ENCODE measurements at places on chromosomes 1 and 21.
A peak's percentile ranks its signal among the peaks of the same experiment; 100 is the strongest.

GRCh38 chr1:155012026-155012546 lies 9.5 kb downstream of the ZBTB7B start:
- no peak for DNase-seq

- no peak for DNase-seq
Observed at GRCh38 chr1:27643600-27644368, 8.8 kb upstream of the FGR start.

- no peak for DNase-seq
Observed at GRCh38 chr1:84749427-84749826, 59.2 kb upstream of the SSX2IP start.

DNA sequence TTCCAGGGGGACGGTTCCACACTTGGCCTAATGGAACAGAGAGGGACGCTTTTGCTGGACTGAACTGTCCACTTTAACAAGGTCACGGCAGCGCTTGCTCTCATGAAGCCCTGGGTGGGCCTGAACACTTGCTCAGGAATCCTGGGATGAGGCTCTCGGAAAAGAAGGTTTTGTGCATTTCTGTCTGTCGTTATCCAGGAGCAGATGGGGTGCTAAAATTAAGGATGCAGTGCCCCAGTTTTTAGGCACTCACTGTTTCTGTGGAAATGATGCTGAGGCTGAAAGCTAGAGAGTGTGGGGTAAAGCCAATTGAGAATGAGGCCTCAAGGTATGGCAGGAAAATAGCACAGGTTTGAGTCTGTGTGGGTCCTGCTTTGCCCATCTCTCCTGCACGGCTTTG lies 111.0 kb downstream of the DAB1 start:
- no peak for DNase-seq

DNA sequence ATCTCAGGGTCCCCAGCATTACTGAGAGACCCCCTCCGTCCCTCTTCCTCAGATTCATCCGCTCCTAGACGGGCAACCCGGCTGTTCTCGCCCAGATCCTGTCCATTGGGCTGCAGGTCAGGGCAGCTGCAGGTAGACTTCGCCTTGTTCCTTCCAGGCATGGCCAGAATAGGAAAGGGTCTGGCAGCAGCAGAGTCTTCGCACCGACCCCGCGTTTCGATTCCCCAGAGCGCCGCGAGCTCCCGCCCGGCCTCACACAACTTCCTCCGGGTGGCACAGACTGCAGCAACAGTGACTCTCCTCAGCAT lies 265 bp downstream of the NRDC start:
- no peak for DNase-seq

GRCh38 chr1:119768778-119769177 lies at the start of gene HMGCS2:
Gene HMGCS2, minus strand, starts transcription at chr1:119768905. Its CDS starts 61 bp downstream, at chr1:119768844.
- DNase-seq: no peak

DNA sequence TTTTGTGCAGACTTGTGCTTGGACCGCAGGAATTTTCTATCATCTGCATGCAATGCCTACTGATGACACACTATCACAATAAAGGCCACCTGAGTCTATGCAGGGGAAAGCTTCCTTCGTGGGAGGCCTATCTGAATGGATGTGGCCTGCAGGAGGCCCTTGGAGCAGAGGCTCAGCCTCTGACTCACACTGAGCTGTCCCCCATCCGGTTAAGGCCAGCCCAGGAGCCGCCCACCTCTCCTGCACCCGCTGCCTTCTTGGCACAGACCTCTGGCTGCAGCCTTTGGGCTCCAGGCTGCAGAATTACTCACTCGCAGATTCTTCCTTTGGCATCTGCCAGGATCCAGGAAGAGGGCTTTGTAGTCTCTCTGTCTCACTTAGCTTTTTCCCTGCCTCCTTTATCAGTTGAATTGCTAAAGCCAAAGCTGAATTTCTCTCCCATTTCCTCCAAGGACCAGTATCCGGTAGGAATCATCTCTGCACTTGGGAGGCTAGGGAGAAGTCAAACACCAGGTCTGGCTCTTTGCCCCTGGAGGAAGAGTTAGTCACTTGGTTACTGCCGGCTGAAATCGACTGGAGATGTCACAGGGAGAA lies 65.1 kb upstream of the JUN start:
- DNase-seq: peak; percentile 97

DNA sequence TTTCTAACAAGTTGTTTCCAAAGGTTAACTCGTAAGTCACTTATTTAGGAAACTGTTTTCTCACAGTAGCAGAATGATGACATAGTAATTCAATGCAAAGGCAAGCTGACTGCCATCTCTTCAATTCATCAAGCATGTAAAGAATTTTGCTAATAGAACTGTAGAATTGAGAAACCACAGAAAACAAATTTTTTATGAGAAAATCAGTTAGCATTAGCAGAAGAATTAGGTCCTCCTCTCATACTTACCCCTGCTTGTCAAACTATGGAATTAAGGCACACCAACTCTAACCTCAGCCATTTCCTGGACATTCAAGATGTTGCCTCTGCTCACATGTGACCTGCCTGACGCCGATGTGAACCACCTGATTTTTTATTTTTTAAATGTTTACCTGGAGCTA lies 115.2 kb downstream of the LRRC40 start:
- no peak for DNase-seq

DNA sequence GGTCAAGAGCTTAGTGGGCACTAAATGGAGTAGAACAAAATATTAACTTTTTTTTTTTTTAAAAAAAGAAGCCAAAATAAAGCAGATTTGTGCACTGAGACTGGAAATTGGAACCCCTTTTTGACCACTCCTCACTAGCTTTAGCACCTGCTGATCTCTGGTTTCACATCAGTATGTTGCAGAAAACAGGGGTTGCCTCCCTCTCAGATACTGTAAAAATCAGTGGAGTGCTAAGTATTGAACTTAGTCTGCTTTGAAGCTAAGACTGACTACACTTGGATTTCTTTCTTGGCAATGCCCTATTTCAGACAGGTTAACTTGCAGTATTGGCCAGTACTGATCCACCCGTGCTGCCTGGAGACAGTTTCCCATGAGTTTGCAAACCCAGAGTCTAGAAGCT lies 2.7 kb upstream of the KIAA0040 start:
- no peak for DNase-seq

DNA sequence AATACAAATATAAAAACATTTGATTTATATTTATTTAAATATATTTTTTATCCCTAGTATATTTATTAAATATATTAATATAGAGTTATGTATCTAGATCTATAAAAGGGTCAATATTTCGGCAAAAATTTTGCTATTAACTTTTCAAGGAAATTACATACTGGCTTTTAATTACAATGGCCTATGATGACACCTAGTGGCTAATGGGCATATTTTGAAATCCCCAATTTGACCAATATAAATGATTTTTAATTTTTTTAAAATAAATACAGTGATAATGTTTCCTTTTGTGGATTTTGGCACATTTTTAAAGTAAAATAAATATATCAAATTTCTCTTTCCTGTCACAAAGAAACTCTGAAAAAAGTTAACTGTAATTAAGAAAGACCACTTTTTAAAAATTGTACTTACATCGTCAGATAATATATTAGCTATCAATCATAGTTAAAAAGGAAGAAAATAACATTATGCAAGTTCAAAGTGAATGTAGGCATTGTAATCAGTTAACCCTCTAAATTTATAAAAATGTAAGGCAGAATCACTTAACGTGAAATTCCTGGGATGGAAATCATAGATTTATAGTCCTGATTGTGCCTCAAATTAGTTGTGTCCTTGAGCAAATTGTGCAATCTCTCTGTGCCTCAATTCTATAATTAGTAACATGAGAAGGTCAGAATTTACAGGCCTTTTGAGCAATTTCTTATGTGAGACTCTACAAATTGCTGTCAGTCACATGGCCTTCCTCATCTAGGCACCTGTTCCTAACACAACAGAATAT lies 25.6 kb upstream of the RGS13 start:
- no peak for DNase-seq

GRCh38 chr1:38173157-38173831 lies 126.7 kb upstream of the POU3F1 start:
- no peak for DNase-seq

- DNase-seq: no peak
Observed at GRCh38 chr1:199084293-199084692, 445.5 kb downstream of the PTPRC start.

DNA sequence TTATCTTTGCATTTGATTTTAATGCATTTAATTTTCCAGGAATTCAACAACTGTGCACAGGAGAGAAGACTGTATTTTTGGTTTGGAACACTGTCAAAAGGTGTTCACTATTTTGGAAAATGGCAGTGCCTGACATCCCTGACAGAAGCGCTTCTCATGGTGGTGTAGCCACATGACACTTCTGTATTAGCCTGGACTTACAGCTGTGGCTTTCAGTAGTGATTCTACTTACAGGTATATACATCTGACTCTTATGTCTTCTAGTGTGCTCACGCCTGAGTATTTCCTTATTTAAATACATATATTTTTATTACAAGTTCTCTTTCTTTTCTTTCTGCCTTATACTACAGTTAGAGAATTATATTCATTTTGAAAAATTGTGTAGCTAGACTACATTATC lies 52.3 kb upstream of the C8B start:
- no peak for DNase-seq

DNA sequence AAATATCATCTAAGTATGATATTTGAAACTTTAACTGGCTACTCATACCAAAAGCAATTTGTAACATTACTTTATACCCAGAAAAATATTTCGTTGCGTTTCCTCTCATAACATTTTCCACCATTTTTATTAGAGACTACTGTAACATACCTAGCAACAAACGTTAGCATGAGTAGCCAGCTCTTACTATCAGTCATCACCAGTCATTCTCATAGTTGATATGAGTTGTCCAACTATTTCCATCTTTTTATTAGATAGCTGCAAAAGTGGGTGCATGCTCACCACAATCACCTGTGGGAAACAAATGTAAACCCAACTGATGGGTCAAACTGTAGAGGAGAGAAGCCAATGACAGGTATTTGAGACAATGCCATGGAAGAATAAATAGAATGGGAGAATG lies 114.6 kb downstream of the AKT3 start:
- no peak for DNase-seq

DNA sequence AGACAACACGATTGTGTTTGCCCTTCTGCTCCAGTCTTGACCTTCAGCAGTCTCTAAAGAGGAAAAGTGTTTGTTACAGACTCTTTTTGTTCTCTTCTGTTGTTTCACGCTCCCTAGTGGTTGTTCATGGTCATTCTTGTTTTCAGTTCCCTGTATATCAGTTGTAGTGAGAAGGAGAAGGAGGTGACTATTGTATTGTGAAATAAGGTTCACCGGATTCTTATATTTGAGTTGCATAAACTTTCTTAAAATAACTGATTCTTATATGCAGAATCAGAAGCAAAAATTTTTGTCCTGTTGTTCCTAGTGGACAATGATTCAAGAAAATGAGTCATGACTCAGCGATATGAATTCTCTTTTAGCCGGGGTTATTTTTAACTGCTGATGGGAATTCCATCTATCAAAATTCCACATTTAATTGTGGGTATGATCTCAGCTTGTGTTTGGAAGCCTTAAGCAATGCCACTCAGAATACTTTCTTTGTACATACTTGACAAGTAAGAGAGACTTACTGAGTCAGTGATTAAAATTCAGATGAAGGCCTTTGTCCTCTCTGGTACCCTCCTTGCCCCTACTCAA lies 152.2 kb downstream of the CLEC20A start:
- DNase-seq: peak; percentile 55

GRCh38 chr21:43015906-43016540 lies 41.7 kb downstream of the PKNOX1 start:
- DNase-seq: no peak

DNA sequence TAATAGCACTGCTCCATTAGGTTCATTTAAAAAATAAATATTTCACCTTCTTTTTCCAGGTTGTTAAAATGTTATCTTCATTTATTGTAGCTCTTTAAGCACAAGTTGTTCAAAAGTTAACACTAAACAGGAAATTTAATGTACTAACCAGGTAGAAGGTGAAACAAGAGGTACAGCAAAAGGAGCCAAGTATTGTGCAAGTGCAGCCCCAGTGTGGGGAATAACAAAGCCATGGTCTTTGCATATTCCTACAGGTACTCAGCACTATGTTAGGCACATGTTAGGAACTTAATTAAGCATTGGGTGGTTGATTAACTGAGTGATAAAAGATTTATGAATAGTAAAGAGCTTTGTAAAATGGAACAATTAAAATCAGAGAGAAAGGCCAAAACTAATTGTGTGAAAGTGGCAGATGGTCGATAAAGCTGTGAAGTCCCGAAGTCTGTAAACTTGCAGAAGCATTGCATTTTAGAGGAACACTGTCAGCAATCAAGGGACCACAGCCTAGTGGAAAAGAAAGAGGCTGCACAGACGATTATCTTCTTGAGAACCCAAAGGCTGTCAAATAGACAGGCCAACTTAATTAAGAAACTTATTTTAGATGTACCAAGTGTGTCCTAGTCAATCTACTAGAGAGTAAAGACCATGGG lies 185.8 kb downstream of the SLC44A5 start:
- DNase-seq: no peak

DNA sequence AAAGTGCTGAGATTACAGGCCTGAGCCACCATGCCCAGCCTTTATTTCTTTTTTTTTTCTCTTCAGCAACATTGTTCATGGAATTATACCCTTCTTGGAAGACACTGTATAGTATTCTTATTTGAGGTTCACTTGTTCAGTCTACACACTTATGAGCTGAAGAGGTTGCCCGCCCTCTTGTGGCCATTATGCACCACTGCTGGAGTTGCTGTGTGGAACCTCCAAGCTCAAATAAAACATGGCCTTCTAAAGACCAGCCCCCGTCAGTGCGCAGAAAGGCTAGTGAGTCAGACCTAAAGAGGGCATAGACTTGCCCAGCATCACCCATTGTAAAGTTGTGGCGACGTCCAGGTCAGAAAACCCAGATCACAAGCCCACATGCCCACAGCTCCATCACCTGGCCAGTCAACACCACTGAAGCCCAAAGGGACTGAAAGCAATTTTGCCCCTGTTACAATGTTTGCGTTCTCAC lies 20.4 kb downstream of the LURAP1 start:
- peak; percentile 81 for DNase-seq

DNA sequence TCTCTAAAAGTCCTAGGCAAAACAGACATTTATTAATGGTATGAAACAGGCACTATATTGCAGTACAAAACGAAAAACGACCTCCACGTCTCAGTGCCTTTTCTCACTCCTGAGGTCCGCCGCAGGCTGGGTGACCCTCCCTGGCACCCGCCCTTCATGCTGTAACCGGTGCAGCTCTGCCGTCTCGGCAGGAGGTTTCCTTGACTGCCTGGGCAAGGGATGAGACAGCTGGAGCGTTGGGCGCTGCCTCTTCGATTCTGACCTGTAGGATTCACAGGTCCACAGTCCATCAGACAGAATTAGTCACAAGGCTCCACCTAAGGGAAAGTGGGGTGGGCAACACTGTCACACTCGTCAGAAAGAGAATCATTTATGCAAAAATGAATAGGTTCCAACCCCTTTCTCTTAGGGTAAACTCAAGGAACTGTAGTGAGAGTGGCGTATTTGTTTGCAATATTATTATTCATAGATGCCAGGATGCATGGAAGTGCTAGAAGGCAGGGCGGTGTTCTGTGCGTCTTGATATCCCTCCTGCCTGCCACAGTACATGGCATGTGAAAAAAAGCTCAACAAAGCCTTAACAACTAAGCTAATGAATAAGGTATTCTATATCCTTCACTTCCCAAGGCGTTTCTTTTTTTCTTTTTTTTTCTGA lies 23.5 kb upstream of the ZBTB18 start:
- no peak for DNase-seq

GRCh38 chr1:55285834-55286233 lies 70.7 kb upstream of the USP24 start:
- no peak for DNase-seq

All from HS-27A (cell line).